ENCODE measurements at places on chromosomes 2 and 18.
A peak's percentile ranks its signal among the peaks of the same experiment; 100 is the strongest.

- no peak for DNase-seq
Measured at GRCh38 chr2:1141079-1141478, 190.4 kb downstream of the SNTG2 start.

DNA sequence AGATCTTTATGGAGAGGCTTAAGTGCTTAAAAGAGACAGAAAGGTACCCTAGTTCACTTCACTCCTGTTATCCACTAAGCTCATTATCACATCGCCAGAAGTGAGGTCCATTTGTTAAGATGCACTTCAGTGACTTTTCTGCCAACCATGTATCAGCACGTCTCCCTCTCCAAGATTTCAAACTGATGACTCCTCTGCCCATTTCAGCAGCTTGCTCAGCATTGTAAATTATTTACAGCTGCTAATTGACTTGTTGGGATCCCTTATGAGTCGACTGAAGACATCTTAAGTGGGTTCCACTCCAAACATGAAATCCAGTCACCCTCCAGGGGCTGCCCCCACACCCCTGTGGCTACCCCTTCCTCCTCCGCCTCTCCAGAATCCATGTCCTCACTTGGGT is 37.3 kb downstream of the DIPK1C start:
- no peak for DNase-seq

DNA sequence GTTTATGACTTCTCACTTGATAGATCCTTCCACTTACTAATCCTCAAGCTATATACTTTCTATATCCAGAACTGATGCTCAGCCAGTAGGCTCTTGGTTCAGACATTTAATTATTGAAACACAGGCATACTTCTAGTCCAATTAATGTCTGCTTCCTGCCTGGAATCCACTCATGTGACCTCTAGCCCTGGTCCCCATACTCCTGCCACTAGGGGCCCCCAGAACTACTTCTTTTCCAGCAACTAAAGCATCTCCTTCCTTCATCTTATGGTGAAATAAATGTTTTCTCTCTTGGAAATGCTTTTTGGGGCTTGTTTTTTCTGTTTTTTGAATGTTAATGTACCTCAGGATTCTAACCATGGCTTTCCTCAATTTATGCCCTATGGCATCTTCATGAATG is 527.6 kb downstream of the SATB2 start:
- DNase-seq, result no peak

GRCh38 chr2:168858146-168858545 is 32.1 kb downstream of the SPC25 start:
- no peak for DNase-seq

DNA sequence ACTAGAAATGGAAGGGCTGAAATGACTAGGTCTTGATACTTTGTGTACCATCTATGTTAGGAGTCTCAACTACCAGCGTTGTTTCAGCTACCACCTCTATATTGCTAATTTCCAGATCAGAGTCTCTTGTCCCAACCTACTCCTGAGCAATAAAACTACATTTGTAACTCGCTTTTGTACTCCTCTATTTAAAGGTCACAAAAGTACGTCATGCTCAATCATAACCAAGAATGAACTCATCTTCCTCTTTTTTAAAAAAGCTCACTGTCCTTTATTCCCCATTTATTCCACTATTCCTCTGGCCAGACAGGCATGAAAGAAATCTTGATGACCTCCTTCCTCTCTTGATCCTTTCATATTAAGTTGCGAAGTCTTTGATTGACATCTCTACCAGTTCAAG is 11.2 kb upstream of the MATN3 start:
- no peak for DNase-seq

DNA sequence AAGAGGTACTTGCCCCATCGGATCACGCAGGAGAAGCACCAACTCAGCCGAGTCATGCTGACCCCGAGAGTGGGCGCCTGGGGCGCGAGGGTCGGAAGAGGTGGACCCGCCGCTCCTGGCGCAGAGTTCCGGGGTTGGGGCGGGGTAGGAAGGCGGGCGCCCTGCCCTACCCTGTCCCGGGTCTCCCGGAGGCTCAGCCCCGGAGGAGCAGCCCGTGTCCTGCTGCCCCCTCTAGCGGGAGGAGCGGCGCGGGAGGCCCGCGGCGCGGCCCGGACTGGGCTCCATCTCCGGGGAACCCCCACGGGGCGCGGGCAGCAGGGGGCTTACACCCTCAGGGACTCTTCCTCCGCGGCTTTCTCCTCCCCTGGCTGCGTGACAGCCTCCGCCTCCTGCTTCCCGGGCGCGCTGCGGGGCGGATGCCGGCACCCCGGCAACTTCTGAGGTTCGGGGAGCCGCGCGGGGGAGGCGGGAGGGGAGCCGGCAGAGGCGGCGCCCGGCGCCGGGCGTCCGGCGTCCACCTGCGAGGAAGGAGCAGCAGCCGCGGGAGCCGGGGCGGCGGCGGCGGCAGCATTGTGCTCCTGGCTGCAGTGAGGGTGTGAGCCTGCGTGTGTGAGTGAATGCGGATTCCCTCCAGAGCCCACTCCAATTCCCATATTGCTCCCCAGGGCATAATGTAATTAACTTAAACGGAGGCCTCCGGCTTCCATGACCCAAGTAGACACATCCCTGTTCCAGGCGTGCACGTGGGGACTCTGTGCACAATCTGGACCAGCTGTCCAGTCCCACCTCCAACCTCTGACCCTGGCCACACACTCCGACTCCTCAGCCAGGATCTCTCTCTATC is 7.6 kb upstream of the TNS1 start:
- DNase-seq, result peak; percentile 44

DNA sequence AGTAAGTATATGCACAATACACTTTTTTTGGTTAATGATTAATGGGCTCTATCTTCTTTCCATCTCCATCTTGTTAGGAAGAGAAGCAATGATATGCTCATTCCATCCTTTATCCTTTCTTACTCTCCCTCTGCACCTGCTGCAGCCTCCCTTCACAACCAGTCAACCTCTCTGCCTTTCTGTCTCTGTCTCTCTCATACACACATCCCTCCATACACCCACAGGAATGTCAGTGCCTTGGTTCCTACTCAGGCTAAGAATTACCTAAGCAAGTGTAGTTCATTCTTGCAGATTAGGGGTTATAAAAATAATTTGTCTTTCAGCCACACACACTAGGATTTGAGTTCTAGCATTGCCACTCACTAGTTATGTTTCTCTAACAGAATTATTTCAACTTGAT is 45.6 kb downstream of the MAP2 start:
- no peak for DNase-seq

GRCh38 chr2:72148837-72149555 is 1.3 kb upstream of the CYP26B1 start:
- DNase-seq, result peak; percentile 50

DNA sequence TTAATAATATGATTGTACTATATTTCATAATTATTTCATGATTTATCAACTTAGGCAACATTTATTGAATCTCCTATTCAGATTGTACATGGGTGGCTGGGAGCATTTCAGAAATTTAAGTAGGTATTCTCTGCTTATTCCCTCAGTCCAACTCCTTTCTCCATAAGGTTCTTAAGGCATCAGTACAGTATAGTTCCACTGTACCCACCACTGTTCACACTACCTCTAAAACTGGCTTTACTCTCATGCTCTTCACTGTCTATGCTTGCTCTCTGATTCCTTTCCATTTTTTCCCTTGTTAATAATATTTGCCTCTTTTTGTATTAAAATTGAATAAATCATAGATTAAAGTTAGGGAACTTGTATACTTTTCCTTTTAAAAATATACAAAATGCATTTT is 89.8 kb downstream of the EHBP1 start:
- no peak for DNase-seq

DNA sequence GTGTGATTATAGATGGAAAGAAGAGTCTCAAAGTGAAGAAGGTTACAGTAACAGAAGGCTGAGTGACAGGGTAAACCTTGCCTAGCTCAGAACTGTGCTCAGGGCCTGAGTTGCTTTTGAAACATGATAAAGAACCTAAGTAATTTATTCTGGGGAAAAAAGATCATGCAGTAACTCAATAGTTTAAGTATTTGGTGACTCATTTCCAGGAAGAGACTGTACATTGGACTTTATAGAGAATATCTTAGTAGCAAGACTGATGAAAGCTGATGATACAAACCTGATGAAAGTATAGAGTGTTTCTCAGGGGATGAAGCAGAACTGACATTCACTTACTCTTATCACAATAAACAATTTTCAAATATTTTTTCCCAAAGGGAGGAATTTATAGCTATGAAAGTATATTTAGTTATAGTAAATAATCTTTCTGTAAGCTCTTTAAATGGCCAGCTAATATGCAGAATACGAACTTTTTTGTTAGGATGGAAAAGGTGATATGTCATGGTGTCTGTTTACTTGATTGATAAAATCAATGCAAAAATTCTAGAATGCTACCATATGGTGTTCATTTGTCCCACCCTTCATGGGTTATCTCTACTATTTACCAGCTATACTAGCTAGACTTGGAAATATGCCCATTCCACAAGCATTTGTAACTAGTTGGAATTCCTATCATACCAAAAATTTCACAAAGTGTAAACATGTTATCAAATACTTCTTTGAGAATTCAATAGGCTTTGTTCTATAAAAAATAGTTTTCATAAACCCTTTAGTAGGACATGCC is 1265.5 kb upstream of the ACVR2A start:
- DNase-seq, result no peak

DNA sequence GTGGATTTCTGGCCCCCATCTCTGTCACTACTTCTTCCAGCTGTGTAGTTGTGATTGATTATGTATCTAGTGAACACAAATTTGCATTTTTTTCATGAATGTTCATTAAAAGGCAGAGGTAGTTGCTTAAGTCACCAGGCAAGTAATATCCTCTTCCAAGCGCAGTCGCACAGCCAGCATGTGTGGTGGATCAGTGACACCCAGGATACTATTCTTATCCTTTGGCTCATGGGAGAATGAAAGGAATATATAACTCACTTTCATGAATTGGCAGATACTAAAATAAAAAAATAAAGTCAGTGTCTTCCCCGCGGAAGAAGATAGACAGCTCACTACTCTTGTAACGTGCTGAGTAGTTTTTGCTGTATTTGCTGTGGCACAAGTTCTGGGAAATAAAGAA is 387.8 kb downstream of the CDH7 start:
- no peak for DNase-seq

DNA sequence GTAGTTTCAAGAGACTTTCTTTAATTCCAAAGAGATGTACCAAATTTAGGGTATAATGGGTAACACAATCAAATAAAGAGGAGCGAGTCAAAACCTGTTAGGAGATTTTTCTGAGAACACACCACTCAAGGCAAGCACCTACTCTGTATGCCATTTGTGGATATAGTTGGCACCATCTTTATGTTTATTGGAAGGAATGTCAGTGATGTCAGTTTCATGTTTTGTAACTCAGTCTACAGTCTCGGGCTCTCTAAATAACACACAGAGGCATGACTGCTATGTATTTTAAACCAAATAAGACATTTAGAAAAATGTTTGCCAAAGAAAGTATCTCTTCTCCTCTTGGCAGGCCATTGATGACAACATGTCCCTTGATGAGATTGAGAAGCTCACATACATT is 59.7 kb downstream of the CPS1 start:
- DNase-seq, result no peak
